Naive thymus-derived CD8-positive, alpha-beta T cell (primary cell): ENCODE measurements at places on chromosomes 6 and 20.

DNA sequence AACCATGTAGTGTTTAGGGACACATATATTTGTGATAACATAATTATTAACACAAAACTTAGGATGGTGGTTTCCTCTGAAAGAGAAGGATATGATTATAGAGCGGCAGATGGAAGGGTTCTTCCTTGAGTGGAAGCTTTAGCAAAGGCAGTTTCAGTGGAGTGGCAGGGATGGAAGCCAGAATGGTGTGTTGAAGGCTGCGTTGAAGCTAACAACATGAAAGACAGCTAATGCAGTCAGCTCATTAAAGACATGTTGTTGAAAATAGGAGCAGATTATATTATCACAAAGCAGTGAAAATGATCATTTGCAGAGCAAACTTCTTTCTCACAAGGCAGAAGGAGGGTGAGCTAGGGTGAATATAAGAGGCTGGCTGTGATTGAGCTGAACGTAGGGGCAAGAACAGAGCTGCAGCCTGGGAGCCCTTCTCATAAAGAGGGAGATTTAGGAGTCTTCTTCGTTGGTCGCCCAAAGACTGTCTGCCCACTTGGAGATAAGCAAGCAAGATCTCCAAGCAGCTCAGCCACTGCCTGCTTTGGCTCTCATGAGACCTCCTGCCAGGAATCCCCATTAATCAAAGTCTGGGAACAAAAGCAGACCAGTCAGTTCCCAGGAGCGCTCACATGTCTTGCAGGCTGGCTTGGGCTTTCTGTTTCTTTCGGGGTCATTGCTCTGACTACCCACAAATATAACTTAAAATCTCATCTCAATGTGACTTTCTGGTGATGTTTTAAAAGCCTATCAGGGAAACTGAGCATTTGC, 2.6 kb upstream of the ANKRD6 start:
- H3K36me3 ChIP-seq: no peaks in the 10 kb centered on the region
- no peak overlapping the region for H3K27ac ChIP-seq
- no peak for DNase-seq
- H3K4me3 ChIP-seq: no peak overlapping the region
- H3K4me1 ChIP-seq: peaks cover 10% of the 10 kb centered on the region
- no peaks in the 10 kb centered on the region for H3K27me3 ChIP-seq

- no peak overlapping the region for H3K27ac ChIP-seq
- H3K4me3 ChIP-seq: no peak overlapping the region
- peaks cover 9% of the 10 kb centered on the region for H3K4me1 ChIP-seq
- peaks cover 1% of the 10 kb centered on the region for H3K27me3 ChIP-seq
- DNase-seq: no peak
These were observed 56.7 kb upstream of the APCDD1L start for GRCh38 chr20:58571693-58572427.

DNA sequence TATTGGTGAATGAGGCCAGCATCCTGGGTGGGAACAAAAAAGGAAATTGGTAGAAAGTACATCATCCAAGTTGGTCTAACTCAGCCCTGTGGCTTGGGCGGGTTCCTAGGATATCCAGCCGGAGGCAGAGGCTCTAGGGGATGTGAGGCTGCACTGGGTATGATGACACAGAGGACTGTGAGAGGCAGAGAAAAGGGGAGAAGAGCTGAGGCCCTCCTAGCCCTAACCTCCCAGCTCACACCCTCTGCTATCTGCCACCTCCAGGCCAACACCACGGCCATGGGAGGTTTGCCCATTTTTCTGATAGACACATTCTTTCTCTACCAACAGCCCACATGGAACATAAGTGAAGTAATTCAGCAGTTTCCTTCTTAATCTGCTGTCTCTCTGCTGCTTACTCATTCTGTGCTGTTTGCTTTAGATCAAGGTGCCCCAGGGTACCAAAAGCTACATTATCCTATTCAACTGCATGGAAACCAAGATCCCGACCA, 284.4 kb downstream of the ESR1 start:
- H3K27ac ChIP-seq: no peak overlapping the region
- peaks cover 3% of the 10 kb centered on the region for H3K27me3 ChIP-seq
- no peak overlapping the region for H3K4me3 ChIP-seq
- H3K36me3 ChIP-seq: no peaks in the 10 kb centered on the region
- no peak for DNase-seq

- peaks cover 13% of the 10 kb centered on the region for H3K36me3 ChIP-seq
- peak overlapping the region; percentile 67 for H3K27ac ChIP-seq
- H3K4me3 ChIP-seq: peak overlapping the region; percentile 59
- H3K27me3 ChIP-seq: no peaks in the 10 kb centered on the region
- peaks cover 23% of the 10 kb centered on the region for H3K4me1 ChIP-seq
These were observed 16.6 kb upstream of the FBXO9 start for GRCh38 chr6:53048431-53049195.

GRCh38 chr6:7232351-7232750, 80.6 kb downstream of the SSR1 start:
- H3K36me3 ChIP-seq: peaks cover 85% of the 10 kb centered on the region
- H3K27ac ChIP-seq: peak overlapping the region; percentile 76
- no peak for DNase-seq
- peaks cover 6% of the 10 kb centered on the region for H3K4me1 ChIP-seq
